ENCODE measurements at places on chromosomes 5 and 9. TPM values are rescaled to one million over a fixed set of nuclear protein-coding genes. Genes with fewer than 3 reads are reported as not detected.

SLC27A6 gene
- polyA plus RNA-seq, result 0.43 TPM

NLN gene
- polyA plus RNA-seq, result 5.1 TPM

DPYSL3 gene
- 3.8 TPM for polyA plus RNA-seq

TOR4A gene
- 2.1 TPM for polyA plus RNA-seq

AJM1 gene
- polyA plus RNA-seq, result 1.2 TPM

SLU7 gene
- 21.9 TPM for polyA plus RNA-seq

SPINK7 gene
- 2.0 TPM for polyA plus RNA-seq

DND1 gene
- 1.4 TPM for polyA plus RNA-seq

FOXD4L3 gene
- not detected for polyA plus RNA-seq

LHX3 gene
- polyA plus RNA-seq, result 0.02 TPM

FAM221B gene
- polyA plus RNA-seq, result not detected

CDKN2A gene
- 0.17 TPM for polyA plus RNA-seq

GRM6 gene
- not detected for polyA plus RNA-seq

SAXO1 gene
- 0.03 TPM for polyA plus RNA-seq

BAG1 gene
- 99.5 TPM for polyA plus RNA-seq

FAXDC2 gene
- 22.7 TPM for polyA plus RNA-seq

IGFBPL1 gene
- 0.13 TPM for polyA plus RNA-seq

SPRY4 gene
- 34.1 TPM for polyA plus RNA-seq

LYSMD3 gene
- 3.5 TPM for polyA plus RNA-seq

SLC22A4 gene
- polyA plus RNA-seq, result 3.0 TPM

GPR150 gene
- not detected for polyA plus RNA-seq

ST8SIA4 gene
- polyA plus RNA-seq, result 2.7 TPM

CCDC152 gene
- polyA plus RNA-seq, result 2.6 TPM

CEP120 gene
- polyA plus RNA-seq, result 10.0 TPM

ISL1 gene
- 7.6 TPM for polyA plus RNA-seq

FCN2 gene
- polyA plus RNA-seq, result 3.1 TPM

ZNF462 gene
- 6.2 TPM for polyA plus RNA-seq

ANKRD33B gene
- 2.9 TPM for polyA plus RNA-seq

HABP4 gene
- polyA plus RNA-seq, result 3.1 TPM

SVEP1 gene
- polyA plus RNA-seq, result 3.8 TPM

LIX1 gene
- not detected for polyA plus RNA-seq
